Kidney capillary endothelial cell (primary cell): ENCODE measurements at places on chromosomes 16 and 17.

GRCh38 chr16:35794896-35795295, 2335.5 kb downstream of the TP53TG3F start:
- DNase-seq, result no peak

GRCh38 chr17:31148205-31148604, 53.4 kb downstream of the NF1 start:
- no peak for DNase-seq

GRCh38 chr17:39863918-39864746, at the start of gene IKZF3:
IKZF3 (minus strand) TSS chr17:39864312; CDS start chr17:39864126, 186 bp downstream.
- no peak for DNase-seq

- peak; percentile 44 for DNase-seq
Observed at GRCh38 chr17:41962768-41963434, 3.7 kb upstream of the CNP start.

DNA sequence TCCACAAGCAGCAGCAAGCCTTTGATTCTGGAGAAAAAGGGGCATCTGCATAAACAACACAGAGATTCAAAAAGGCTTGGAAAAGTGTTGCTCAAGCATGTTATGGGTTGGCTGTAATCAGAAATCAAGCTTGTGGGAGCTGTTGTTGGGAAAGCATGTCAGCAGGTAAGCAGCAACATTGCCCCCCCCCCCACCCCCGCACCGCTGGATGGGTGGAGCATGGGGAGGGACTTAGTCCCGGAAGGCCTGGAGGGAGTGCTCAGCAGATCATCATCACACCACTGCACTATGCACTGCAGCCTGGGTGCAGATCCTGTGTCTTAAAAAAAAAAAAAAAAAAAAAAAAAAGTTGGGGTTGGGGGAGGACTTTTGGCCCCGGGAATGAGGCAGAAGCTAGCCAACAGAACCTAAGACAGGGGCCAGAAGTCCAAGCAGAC, 16.8 kb upstream of the AKAP1 start:
- no peak for DNase-seq

- DNase-seq, result no peak
Observed at GRCh38 chr16:899683-900060, 71.1 kb downstream of the LMF1 start.

DNA sequence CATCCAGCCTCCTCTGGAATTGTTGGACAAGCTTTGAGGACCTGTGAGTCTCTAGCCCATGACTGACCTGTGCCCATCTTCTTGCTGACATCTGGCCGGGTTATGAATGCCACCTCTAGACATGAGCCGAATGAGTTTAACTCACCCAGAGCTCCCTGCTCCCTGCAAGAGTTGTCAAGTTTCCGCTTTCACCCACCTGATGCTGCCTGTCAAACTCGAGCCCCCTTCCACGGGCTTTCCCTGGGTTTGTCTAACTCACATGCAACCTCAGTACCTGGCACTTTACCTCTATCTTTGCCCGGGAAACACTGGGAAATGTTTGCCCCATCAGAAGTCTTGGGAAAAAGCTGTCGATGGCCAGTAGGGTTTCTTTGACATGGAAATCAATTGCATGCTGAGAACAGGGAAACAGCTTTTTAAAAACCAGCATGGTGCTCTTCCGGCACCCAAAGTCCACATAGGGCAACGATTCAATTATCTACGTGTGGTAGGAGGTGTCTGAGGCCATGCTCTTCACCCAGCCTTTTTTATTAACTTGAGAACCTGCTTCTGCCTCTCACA, 33.8 kb upstream of the DNAH17 start:
- no peak for DNase-seq

- no peak for DNase-seq
Observed at GRCh38 chr17:61128661-61129115, 271.0 kb upstream of the TBX2 start.

- DNase-seq, result no peak
Observed at GRCh38 chr17:10034719-10035475, 129.8 kb upstream of the RCVRN start.
